Chondrocyte (in vitro differentiated cells): ENCODE measurements at places on chromosomes 1 and 21.

- no peak for DNase-seq
These were observed 15.0 kb downstream of the CACNA1S start for GRCh38 chr1:201096977-201097856.

DNA sequence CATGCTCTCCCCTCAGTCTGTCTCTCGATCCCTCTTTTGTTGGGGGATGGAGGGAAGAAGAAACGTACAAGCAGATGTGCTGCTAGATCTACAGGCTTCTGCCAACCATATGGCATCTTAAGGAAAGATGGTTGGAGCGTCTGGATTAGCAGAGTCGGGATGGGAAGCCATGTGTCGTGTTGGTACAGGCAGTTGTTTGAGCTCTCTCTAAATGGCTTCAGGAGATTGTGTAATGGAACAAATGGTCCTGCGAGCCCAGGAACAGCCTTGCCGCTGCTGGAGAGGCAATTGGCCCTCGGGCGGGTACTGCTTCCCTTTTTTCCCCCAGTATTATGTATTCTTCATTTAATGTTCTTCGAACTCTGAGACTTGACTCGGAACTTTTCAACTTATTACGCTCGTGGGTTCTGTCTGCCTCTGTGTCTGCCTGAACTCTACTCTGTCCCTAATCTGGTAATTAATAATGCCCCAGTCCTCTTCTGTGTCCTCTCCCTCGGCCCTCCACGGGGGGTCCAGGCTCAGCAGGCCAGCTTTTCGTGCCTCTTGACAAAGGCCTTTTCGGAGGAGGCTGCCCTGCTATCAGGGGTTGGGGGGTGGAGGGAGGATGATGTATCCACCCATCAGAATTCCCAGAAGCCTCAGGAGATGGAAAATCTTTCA, 215.3 kb downstream of the SDCCAG8 start:
- no peak for DNase-seq

DNA sequence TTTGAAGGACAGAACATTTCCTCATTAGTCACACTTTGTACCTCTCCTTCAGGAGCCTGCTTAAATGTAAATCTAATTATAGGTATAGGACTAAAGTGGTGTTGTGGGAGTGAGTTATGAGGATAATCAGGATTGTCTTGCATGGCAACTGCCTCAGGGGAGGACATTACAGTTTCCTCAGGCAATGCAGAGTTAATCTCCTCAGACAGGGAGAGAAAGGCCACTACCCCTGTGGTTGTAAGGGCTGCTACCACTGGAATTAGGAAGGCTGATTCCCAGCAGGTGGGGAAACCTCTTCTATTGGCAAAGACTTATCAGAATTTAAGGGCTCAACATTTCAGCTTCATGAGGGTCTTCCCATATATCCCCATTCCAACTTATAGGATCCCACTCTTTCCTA, 286.8 kb upstream of the PBX1 start:
- no peak for DNase-seq

DNA sequence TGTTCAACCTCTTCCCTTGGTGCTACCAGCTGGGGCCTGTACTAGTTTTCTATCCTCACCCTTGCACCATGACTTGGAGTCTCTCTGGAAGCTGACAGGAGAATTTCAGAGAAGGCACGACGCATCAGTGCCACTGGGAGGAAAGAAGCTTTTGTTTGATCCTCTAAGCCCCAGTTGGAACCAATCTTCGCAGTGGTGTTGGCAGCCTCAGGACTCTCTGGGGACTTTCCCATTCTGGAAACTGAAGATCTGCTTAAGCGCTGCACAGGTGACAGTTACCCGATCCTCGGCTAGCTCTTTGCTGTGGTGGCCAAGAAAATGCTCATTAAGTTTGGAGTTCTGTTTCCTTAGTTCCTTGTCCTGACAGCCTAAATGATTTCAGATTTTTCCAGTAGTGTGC, 222.3 kb downstream of the RHOU start:
- no peak for DNase-seq

DNA sequence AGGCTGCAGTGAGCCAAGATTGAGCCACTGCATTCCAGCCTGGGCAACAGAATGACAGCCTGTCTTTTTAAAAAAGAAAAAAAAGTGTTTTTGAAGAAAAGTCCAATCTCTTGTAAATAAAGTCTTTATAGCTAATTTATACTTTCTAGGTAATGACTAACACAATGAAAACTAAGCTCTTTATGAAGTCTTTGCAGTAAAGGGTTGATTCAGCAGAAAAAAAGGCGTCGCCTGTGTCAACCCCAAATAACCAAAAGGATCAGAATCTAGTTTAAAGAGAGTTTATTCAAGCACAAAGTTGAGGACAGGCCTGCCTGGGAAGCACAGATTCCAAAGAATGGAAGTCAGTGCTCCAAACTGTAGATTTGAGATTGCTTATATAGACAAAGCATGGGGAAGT, 14.3 kb upstream of the PGBD2 start:
- no peak for DNase-seq

GRCh38 chr1:82962658-82963057, 1036.3 kb downstream of the TTLL7 start:
- DNase-seq = no peak

DNA sequence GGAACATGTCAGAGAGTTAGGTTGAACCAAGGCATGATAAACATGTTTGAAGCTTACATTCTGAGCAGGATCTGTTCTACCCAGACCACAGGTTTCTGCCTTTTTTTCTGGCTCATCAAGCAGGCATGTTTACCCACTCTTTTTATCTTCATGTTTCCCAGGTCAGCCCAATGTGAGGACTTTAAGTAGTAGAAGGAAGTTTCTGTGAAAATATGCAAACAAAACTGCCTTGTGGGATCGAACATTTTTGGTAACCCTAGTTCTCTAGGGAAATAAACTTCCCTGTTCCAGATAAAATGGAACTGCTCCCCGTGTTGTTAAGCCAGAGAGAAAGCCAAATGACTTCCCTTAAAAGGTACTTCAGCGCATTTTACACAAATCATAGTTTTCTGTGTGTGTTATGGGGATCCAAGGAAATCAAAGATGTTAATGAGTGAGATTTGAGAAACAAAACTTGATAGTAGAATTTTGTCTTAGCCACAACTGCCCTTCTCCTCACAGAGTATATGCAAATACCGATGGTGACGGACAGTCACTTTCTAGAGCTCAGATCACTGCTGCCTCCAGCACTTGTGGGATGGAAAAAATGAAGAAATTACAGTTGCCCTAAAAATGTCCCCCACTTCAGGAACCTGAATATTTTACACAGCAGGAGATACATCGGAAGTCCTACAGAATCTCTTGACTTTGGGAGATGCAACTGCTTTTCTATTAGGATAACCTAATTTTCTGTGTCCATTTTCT, 765 bp upstream of the HIPK1 start:
- no peak for DNase-seq

- no peak for DNase-seq
These were observed 34.0 kb upstream of the CD1D start for GRCh38 chr1:158146739-158147138.
